ENCODE measurements at places on chromosomes 6 and 20. TPM values are rescaled to one million over a fixed set of nuclear protein-coding genes. Genes with fewer than 3 reads are reported as not detected.

CST4 gene
- total RNA-seq = not detected

CALHM4 gene
- total RNA-seq = not detected

SPATS1 gene
- not detected for total RNA-seq

SOBP gene
- total RNA-seq = 0.79 TPM

MAN1A1 gene
- total RNA-seq = 36.9 TPM

CST7 gene
- total RNA-seq = 131 TPM

UNC5CL gene
- 1.1 TPM for total RNA-seq
